ENCODE measurements at places on chromosomes 6 and 20.

- no peak for DNase-seq
Measured at GRCh38 chr20:19887556-19888268, 129.4 kb upstream of the NAA20 start.

DNA sequence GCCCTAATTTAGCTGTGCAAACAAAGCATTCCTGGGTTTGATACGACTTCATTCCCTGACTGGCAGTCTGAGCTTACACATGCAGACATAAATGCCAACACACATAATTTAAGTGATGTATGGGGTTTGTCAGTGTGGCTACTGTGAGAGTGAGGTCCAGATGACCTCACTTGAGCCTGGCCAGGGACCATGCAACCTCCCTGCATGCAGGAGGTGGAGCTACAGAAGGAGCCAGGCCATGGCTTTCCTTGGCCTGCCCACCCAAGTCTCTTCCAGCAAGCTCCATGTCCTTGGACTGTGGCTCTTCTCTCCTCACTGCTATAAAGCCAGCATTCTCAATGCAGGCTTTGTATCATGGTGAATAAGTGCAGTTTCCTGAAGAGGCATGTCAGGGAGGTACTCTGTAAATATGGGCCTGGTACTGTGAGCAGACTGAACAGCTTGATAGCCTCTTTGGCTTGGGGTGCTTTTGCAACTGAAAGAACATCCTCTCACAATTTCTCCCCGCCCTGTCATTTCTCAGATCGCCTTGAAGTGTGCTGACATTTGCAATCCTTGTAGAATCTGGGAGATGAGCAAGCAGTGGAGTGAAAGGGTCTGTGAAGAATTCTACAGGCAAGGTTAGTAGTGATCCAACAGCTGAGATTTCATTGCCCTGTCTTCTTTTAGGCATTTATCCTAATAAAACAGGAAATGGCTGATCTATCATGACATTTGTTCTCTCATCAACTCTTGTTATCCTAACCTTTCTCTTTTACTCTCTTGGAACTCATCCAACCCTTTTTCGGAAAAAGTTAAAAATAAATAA, 69.2 kb downstream of the MTFR2 start:
- DNase-seq, result no peak

- DNase-seq, result no peak
Measured at GRCh38 chr6:4004249-4004648, 74.7 kb downstream of the FAM217A start.

- DNase-seq, result no peak
Measured at GRCh38 chr20:50516180-50516934, 6.2 kb downstream of the PTPN1 start.

GRCh38 chr6:72132851-72133250, 246.5 kb downstream of the RIMS1 start:
- DNase-seq, result no peak

DNA sequence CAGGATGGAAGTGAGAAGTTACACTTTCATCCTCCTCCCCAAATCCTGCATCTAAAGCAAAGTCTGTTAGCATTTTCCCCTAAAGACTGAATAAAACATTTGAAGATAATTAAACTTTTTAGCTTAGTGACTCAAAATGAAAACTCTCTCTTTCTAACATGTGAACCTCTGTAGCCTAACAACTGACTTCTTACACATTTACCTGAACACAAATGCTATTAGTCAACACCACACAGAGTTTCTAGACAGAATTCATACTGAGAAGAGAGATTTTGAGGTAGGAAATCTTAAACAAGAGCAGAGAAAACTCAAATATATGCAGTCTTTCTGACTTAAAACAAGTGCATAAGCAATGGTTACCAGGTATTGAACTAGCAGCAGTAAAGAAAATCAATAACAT, 149.9 kb upstream of the SMLR1 start:
- DNase-seq, result no peak

DNA sequence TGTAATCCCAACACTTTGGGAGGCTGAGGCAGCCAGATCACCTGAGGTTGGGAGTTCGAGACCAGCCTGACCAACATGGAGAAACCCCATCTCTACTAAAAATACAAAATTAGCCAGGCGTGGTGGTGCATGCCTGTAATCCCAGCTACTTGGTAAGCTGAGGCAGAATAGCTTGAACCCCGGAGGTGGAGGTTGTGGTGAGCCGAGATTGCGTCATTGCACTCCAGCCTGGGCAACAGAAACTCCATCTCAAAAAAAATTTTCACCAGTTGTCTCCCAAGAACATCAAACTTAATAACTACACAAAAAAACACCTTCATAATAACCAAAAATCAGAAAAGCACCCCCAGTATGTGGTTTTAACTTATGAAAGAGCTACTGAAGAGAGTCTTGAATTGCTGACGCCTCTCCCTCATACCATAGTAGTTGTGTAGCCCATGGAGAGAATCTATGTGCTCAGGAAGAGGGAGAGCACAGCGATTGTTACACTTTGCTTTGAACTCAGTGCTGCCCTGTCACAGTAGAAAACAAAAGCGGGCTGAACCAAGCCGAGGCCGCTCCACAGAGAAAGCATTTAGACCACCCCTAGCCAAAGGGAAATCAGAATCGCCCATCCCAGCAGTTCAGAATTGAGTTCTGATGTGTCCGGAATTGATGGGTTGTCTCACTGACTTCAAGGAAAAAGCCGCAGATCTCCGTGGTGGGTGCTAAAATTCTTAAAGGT, 42.0 kb upstream of the GMPR start:
- DNase-seq, result no peak

DNA sequence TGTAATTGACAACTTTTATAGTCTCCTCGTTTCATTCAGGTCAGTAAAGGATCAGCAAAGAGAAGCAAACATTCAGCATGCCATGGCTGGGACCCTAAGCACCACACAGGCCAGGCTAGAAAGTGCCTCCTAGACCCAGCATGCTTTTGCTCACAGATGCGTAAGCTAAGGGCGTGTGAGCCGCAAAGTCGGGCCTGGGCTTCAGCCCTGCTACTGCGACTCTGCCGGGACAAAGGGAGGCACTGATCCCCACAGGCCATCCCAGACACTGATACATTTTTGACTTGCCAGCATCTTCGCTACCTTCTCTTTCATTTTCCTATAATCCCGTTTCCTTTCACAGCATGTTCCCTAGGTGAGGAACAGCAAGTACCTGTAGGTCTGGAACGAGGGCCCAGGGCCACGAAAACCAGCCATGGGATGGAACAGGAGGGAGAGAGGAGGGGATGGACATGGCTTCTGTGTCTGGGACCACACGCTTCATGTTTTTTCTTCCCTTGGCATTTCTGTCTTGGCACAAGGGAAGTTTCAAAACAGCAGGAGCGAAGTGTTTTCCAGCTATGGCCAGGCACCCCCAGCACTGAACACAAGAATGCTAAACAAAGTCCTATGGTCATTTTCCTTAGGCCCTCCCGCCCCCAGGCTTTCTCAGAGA, 42.6 kb downstream of the IRF4 start:
- DNase-seq, result no peak

- DNase-seq, result no peak
Measured at GRCh38 chr20:48148020-48148419, 362.7 kb upstream of the SULF2 start.

DNA sequence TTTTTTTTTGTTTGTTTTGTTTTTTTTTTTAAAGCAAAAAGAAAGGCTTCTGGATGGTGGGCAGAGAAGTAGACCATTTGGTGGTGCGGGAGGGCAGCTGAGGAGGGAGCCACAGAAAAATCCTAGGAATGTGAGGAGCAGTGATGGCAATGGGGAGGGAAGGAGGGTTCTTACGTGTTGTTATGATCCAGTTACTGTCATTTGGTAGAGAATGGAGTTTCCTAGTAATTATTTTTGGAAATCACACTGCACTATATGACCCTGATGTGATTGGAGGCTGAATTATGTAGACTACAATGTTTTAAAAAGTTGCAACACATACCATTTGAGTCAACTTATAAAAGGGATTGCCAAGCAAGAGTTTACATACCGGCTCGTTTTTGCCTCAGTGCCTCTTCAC, 22.1 kb downstream of the ADGRF5 start:
- no peak for DNase-seq

- no peak for DNase-seq
Measured at GRCh38 chr6:2522521-2522920, 228.2 kb downstream of the MYLK4 start.

- no peak for DNase-seq
Measured at GRCh38 chr20:31687777-31688176, 34.9 kb downstream of the BCL2L1 start.

DNA sequence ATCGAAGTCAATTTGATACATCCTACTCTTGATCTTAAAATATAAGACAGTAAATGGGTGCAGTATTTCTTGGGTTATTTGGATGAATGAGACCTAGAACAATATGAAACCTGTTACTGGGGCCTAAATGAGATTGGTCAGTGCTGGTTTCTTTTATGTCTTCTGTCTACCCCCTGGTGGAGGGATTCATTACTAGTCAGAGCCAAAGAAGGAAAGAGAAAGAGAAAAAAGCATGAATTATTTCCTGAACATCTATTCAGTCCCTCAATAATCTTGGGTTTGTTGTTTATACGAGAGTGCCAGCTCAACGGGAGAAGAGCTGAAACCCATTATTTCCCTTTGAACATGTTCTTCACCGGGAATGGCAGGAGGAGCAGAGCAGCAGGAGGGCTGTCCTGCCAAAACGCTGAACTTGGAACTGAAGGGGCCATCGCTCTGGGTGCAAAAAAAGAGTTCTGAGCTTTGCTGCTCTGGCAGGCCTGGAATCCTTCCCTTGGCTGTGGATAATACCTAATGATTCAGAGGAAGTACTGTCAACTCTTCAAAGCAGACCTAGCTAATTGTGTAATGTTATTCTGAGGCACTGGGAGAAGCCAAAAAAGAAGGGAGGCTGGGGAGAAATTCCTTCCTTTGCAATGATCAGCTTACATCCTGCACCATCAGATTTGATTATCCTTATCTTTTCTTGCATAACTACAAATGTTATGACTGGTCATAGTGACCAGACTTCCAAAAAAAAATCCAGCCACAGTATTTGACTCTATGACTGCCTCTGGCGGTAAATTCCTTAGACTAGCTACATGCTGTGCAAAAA, 72.0 kb downstream of the BLOC1S5 start:
- DNase-seq, result no peak

- DNase-seq, result no peak
Measured at GRCh38 chr6:144632266-144632665, 347.1 kb downstream of the UTRN start.

GRCh38 chr6:117194271-117194670, 71.1 kb upstream of the VGLL2 start:
- DNase-seq, result no peak

DNA sequence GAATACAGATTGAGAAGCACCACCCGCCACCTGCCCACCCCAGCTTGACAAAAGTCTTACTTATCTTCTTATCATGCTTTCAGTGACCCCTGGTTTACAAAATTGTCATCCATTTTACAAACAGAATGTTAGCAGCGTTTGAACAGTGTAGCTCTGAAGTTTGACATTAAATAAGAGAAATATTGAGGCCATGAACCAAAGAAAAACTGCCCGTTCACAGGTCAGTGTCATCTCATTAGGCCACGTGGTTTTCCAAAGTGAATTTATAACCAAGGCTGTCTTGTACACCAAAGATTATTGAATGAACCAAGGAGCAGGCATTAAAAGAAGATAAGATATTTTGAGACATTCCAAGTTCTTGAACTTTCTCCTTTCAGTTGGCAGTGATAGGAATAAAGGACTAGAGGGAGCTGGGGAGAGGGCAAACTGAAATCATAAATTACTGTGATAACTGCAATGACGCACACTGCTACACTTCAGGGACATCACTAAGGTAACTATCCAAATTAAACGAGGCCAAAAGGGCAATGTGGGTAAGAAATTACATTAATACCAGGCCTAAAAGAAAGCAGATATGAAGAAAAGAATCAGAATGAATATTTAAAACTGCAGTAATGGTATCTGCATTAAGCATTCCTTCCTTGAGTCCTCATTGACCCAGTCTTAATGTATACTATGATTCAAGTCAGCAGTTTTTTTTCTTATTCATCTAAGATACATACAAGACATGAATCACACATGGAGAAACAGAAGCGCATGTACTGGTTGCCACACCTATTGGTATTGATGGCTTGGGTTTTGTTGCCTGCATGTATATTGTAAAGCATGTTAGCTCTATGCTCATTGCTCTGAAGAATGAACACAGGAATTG, 159.8 kb upstream of the ARG1 start:
- no peak for DNase-seq

DNA sequence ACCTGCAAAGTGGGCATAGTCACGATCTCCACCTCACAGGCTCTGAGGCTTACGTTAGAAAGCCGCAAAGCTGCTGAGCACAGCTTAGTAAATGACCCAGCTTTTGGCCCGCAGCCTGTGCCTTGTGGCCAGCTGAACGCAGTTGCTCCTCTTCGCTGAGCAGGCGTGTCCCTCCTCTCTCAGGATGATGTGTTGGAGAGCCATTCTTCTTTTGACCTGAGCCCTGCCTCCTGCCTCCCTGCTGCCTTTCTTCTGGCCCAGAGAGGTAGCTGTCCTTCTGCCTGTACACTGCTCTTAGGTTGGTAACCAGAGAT, 47.6 kb upstream of the MYL9 start:
- no peak for DNase-seq

DNA sequence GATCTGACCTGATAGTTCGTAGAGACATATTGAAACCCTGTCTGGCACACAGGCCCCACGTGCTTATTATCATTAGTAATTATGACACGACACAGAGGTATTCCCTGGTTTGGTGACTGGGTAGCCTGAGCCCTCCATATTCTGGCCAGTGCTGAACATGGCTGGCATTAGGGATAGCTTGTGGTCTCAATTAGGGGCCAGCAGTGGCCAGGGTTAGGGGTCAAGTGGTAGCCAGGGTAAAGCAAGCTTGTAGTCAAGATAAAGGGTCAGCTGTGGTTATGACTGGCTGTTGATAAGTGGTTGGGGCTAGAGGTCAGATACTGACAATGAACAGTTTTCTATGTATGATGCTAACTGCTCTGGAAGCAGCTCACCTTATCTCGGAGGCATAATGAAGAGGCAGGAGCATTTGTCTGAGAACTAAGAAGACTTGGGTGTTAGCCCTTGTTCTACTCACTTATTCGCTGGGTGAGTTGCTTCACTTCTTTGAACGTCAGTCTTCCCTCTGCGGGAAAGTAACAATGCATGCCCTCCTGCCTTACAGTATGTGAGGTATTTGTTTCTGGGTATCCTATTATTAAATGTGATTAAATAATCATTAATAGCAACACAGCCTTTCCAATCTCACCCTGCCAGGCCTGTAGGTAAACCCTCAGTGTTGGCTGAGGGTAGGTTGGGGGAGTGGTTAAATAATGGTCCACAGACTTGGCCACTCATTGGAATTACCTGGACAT, 66.7 kb downstream of the VEGFA start:
- DNase-seq, result no peak

- no peak for DNase-seq
Measured at GRCh38 chr6:151870375-151870774, 62.9 kb downstream of the ESR1 start.

GRCh38 chr6:331622-332521, 39.6 kb downstream of the DUSP22 start:
- DNase-seq, result no peak

DNA sequence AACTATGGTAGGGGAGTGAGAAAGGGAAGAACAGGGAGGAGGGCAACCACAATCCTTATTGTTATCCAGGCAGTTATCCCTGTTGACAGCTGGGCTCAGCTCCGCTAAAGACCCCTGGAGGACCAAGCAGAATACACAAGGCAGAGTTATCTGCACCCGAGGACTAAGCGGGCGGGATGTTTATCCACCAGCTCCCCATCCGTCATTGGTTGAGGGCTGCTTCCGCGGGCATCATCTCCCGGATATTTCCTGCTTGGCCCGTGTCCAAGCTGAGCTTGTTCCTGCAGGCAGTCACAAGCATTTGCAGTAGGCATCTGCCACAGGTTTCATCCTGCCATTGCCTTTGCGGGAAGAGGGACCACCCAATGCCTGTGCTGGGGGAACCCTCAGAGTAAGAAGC, 102.1 kb downstream of the DLGAP4 start:
- no peak for DNase-seq
